ENCODE measurements at places on chromosomes 12 and 14. TPM values are rescaled to one million over a fixed set of nuclear protein-coding genes. Genes with fewer than 3 reads are reported as not detected.

The C3AR1 gene
- total RNA-seq = 0.22 TPM

The ZDHHC22 gene
- under 0.01 TPM for total RNA-seq

The GPR68 gene
- 0.20 TPM for total RNA-seq

The EAPP gene
- 44.2 TPM for total RNA-seq

The CMAS gene
- total RNA-seq = 18.7 TPM

The C14orf180 gene
- not detected for total RNA-seq

The PPP1R36 gene
- total RNA-seq = 0.40 TPM

The SINHCAF gene
- total RNA-seq = 37.5 TPM

The POMT2 gene
- 5.2 TPM for total RNA-seq

The ADAM21 gene
- under 0.01 TPM for total RNA-seq

The ASIC1 gene
- not detected for total RNA-seq

The OAS3 gene
- total RNA-seq = 5.4 TPM

The GDF3 gene
- 0.79 TPM for total RNA-seq

The TBK1 gene
- 28.6 TPM for total RNA-seq

The IQSEC3 gene
- under 0.01 TPM for total RNA-seq

The POLE2 gene
- total RNA-seq = 6.3 TPM

The MARCHF9 gene
- total RNA-seq = 5.6 TPM

The GLIPR1 gene
- 1.3 TPM for total RNA-seq

The TBC1D30 gene
- total RNA-seq = 9.8 TPM

The KLRC2 gene
- not detected for total RNA-seq

The CDC42BPB gene
- 104 TPM for total RNA-seq

The ADCY4 gene
- 34.9 TPM for total RNA-seq

The RERG gene
- not detected for total RNA-seq

The LBHD2 gene
- total RNA-seq = not detected

The GPR162 gene
- total RNA-seq = 0.20 TPM

The INSM2 gene
- not detected for total RNA-seq

The OLR1 gene
- total RNA-seq = not detected

The AJUBA gene
- total RNA-seq = 36.0 TPM

The CALM1 gene
- total RNA-seq = 1,414 TPM

The GYS2 gene
- not detected for total RNA-seq

The TGM1 gene
- total RNA-seq = 0.20 TPM

The CLECL1 gene
- total RNA-seq = not detected

The TSPAN11 gene
- 5.7 TPM for total RNA-seq

The KCNC2 gene
- total RNA-seq = not detected

The ANKS1B gene
- 0.20 TPM for total RNA-seq

The PLEKHG7 gene
- not detected for total RNA-seq

The ALDH1L2 gene
- 0.20 TPM for total RNA-seq

The CDH24 gene
- total RNA-seq = 0.60 TPM

The IGFBP6 gene
- 16.6 TPM for total RNA-seq

The VWF gene
- 496 TPM for total RNA-seq

The FAM181A gene
- total RNA-seq = not detected

The PIWIL1 gene
- not detected for total RNA-seq

The FANCM gene
- total RNA-seq = 6.5 TPM

The LRRC10 gene
- total RNA-seq = not detected

The CHGA gene
- total RNA-seq = not detected

The GALNT8 gene
- 0.20 TPM for total RNA-seq

The TCL1B gene
- not detected for total RNA-seq

The PMCH gene
- total RNA-seq = not detected

The DHRS2 gene
- total RNA-seq = 0.87 TPM

The KLRB1 gene
- total RNA-seq = not detected

The NEUROD4 gene
- total RNA-seq = not detected

All from lung microvascular endothelial cell (primary cell).